ENCODE measurements at places on chromosomes 5 and 9.

GRCh38 chr9:16213781-16214515 is 656.5 kb downstream of the BNC2 start:
- DNase-seq, result peak; percentile 91

GRCh38 chr5:9498541-9499497 is 47.1 kb downstream of the SEMA5A start:
- peak; percentile 17 for DNase-seq

DNA sequence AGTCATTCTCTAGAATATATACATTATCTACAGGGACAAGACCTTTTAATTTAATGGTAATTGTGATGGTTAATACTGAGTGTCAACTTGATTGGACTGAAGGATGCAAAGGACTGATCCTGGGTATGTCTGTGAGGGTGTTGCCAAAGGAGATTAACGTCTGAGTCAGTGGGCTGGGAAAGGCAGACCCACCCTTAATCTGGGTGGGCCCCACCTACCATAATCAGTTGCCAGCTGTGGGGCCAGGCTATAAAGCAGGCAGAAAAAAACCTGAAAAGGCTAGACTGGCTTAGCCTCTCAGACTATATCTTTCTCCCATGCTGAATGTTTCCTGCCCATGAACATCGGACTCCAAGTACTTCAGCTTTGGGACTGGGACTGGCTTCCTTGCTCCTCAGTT is 112.2 kb upstream of the SMC2 start:
- no peak for DNase-seq

DNA sequence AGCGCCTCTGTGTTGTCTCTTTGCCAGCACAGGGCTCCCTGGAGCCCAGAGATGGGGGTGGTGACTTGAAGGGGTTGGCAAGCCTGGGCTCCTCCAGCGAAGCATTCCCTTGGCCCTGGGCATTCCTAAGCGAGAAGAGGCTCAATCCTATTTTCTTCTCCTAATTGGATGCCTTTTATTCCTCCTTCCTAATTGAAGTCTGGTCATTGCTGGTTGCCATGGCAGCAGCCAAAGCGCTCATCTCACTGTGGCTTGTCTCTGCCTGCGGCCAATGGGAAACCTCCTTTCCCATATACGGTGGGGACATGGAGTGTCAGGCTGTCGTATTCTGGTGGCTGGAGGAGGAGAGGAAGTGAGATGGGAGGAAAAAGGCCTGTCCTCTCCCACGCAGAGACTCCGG is 52.3 kb upstream of the RARS1 start:
- DNase-seq, result no peak

- no peak for DNase-seq
Observed at GRCh38 chr5:142069606-142070399, 38.8 kb upstream of the NDFIP1 start.

DNA sequence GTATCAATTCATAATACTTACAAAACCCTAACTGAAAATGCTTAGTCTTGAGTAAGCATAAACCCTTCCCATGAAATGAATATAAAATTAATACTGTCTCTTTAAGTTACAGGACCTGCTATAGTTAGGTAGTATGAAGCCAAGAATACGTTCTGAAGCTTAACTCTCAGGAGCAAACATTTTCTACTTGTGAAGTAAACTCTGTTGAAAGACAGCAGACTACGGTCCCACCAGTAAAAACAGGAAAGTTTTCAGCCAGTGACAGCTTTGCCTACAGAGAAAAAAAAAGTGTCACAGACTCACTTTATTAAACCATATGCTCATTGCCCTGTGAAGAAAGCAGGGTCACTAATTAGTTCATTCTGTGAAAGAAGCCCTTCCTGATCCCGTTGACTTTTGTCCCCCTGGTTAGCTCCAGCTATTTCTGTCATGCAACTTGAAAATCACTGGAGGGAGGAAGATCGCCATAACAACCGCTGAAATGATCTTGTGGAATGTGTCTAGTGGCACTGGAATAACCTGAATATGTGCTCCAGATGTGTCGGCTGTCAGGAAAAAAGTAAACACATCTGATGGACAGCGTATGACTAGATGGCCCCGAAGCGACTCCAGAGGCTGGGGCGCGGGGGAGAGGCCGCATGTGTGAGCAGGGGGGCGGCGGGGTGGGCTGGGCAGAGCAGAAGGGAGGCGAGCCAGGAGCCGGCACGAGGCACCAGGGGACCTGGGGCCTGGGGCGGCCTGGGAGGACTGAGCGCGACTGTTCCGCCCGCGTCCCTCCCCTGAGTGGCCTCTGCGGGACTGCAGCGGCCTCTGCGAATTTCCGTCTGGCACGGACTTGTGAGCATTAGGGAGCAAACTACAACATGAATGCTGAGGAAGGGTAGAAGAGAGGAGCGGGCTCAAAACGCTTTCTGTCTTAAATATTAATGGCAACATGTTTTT is 41.9 kb downstream of the BNC2 start:
- peak; percentile 38 for DNase-seq

- DNase-seq, result no peak
Observed at GRCh38 chr9:5384436-5384835, 44.8 kb upstream of the RLN1 start.

GRCh38 chr9:133729617-133730281 is 8.4 kb downstream of the SARDH start:
- DNase-seq, result no peak

All from HFFc6 (cell line).